GM04503 (cell line): ENCODE measurements at places on chromosomes 16 and 17.

- DNase-seq: no peak
Measured at GRCh38 chr17:49992191-49992932, 2.7 kb downstream of the DLX3 start.

DNA sequence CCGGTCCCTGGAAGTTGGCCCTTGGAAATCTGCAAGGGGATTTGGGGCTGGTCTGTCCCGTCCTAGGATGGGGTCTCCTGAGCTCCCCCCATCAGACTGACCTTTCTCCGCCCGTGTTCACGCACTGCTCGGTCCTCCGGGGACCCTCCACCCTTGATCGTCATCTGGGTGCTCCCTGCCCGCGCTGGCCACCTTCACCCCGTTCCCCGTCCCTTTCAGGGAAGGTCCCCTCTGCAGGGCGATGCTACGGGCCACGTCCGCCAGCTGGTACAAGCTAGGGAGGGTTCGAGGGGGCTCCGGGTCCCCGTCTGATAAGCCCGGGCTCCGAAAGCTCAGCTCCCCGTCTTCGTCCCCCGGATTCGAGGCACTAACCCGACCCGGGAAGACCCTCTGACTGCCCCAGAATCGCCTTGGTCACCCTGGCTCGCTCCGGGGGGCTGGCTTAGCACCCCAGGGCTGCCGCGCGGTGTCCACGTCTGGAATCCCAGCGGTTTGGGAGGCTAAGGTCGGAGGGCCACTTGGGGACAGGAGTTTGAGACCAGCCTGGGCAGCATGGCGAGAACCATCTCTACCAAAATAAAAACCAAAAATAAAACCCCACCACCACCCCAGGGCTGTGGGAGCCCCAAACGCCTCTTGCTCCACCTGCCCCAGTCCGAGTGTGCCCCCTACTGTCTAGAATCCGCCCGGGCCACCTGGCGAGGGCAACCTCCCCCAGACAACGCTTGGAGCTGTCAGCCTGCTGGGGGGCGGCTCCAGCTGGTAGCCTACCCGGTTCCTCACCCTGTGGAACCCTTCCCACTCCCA is 1.1 kb upstream of the SLC43A2 start:
- DNase-seq: no peak

- no peak for DNase-seq
Measured at GRCh38 chr16:50683689-50684374, 2.7 kb upstream of the SNX20 start.

- DNase-seq: no peak
Measured at GRCh38 chr17:79618383-79619067, 7.7 kb upstream of the RBFOX3 start.

- DNase-seq: no peak
Measured at GRCh38 chr17:56812901-56813388, 20.8 kb downstream of the C17orf67 start.

DNA sequence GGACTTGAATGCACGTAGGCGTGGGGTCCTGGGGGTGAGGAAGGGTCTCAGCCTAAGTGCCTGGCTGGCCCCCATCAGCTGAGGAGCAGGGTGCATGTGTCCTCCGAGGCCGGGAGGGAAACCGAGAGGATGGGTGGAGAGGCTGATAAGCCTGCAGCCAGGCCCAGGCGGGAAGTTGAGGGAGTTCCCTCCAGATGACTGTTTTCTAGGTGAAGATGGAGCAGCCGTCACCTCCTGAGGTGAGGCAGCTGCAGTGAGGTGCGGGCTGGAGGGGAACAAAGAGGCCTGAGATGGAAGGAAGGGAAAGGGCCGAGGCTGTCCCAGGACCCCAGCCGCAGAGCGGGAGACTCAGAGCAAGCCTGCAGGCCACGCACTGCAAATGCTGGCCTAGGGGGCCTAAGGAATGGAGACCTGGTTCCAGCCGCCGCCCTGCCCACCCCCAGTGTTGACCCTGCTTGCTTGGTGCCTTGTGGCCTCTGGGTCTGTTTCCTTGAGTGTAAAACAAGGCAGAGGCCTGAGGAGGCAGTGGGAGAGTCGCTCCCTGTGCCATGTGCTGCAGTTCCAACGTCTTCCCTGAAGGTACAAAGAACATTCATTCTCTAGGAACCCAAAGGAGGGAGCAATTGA is 3.0 kb downstream of the PECAM1 start:
- DNase-seq: no peak

- DNase-seq: no peak
Measured at GRCh38 chr17:18017958-18018357, 21.0 kb downstream of the ATPAF2 start.

DNA sequence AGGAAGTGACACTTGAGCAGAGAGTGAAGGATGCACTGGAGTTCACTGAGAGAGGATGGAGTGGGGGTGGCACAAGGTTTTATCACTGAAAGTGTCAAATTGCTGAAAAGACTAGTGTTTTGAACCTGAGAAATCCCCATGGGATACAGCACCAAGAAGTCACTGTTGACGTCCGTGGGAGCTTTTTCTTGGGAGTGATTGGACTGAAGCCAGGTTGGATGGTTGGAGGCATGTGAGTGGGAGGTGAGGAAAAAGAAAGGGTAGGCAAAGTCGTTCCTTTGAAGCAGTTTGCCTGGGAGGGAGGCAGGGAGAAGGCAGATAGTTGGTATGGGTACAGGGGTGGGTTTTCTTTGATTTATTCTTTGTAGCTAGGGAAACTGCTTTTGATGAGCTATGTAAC is 39.9 kb upstream of the SDK2 start:
- no peak for DNase-seq

GRCh38 chr16:71895679-71896365 is 491 bp downstream of the IST1 start:
- DNase-seq: no peak

DNA sequence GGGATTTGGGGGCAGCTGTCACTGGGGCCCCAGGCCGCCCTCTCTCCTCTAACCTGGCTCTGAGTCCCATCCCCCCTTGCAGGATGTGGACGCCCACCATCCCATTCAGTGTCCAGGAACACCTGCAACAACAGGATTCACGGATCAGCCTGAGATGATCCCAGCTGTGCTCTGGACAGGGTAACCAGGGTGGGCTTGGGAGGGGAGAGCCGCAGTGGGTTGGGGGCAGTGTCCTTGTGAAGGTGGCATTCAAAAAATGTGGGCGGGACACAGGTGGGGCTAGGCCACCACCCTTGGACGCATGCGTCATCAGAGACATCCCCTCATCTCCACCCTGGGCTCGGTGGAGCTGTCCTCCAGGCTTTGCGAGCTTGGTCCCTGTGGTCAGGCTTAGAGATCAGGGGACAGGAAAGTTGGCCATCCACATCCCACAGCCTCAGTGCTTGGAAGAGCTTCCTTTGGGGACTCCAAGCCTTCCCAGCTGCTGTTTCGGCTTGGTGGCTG is 19.1 kb downstream of the DEXI start:
- no peak for DNase-seq

- DNase-seq: no peak
Measured at GRCh38 chr16:89687092-89687940, 827 bp downstream of the CDK10 start.

DNA sequence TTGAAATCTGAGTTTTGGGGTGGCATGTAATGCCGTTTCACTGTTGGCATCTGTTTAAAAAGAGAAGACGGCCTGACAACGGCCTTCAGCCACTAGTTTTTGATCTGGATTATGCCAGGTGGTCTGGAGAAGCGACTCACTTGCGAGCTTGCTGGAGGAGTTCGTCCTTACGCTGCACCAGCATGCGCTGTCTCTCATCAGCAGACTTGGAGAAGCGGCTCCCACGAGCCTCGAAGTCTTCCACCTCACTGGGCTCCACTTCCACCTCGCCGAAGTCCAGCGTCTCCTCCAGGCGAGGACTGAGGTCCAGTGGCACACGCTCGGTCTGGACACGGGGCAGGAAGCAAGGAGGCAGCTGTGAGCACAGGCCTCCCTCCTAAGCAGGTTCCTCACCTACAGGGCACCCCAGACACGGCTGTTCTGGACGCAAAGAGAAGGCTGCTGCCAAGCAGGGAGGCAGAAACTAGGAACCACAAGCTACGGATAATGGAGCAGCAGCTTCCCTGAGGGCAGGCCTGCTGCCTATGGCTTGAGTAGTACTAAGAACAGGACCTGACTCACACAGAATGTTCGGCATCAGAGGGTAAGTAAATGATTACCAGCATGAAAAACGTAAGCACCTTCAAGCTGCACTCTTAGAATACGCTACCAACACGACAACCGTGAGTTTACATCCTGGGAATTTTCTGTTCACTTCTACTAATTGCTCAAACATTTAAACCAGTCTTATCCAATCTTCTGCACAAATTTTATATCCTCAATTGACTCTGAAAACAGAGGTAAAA is 61.4 kb downstream of the AMFR start:
- DNase-seq: no peak

- DNase-seq: no peak
Measured at GRCh38 chr17:41163828-41164227, 3.3 kb upstream of the KRTAP4-4 start.

DNA sequence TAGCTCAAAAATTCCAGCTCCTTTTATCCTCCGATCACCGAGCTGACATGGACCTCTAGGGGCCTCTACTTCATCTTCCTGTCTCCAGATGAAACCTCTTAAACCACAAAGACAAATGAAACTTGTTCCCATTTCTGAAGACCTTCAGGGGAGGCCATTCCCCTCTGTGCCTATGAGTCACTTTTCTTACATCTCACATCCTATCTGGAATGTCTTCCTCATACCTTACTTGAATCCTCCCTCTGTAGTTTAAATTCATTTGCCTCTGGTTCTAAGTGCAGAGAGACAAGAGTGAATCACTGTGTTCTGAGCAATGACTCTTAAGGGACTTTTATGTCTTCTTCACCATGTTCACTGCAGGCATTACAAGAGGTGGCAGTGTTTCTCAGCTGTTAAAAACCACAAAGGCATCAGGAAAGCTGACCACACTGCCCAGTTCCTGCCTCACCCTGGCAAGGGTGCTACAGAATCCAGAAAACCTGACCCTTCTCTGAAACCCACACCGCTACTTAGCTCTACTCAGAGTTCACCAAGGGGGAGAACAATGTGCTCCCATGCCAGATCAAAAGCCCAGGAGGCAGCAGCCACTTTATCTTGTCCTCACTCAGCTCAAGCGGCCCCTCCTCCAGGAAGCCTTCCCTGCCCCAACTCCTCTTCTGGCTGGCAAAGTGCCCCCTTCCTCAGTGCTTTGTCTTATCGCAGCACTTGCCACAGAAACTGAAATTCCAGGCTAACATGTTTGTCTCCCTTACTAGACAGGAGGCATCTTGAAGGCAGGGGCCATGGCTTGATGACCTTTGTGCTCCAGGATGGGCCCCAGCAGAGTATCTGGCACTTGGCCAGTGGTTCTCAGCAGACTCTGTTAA is 6.4 kb downstream of the CUEDC1 start:
- DNase-seq: peak; percentile 100

GRCh38 chr17:47192554-47192953 is 3.5 kb upstream of the CDC27 start:
- DNase-seq: peak; percentile 23

DNA sequence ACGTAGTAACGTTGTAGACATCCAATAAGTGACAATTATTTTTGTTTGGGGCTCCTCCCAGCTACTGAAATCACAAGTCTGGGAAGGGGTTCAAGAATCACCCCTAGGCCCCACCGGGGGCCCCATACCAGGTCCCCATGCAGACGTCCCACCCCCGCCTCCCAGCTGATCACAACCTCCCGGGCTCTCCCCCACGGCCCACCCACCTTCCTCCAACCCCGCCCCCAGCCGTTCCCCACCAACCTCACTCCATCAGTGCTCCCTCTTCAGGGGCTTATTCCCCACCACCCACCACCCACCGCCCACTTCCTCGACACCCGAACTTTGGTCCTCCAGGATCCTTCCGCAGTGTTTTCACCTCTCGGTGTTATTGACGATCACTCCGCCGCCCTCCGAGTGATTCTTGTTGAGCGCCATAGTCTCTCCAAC is 240 bp downstream of the WBP2 start:
- DNase-seq: no peak

DNA sequence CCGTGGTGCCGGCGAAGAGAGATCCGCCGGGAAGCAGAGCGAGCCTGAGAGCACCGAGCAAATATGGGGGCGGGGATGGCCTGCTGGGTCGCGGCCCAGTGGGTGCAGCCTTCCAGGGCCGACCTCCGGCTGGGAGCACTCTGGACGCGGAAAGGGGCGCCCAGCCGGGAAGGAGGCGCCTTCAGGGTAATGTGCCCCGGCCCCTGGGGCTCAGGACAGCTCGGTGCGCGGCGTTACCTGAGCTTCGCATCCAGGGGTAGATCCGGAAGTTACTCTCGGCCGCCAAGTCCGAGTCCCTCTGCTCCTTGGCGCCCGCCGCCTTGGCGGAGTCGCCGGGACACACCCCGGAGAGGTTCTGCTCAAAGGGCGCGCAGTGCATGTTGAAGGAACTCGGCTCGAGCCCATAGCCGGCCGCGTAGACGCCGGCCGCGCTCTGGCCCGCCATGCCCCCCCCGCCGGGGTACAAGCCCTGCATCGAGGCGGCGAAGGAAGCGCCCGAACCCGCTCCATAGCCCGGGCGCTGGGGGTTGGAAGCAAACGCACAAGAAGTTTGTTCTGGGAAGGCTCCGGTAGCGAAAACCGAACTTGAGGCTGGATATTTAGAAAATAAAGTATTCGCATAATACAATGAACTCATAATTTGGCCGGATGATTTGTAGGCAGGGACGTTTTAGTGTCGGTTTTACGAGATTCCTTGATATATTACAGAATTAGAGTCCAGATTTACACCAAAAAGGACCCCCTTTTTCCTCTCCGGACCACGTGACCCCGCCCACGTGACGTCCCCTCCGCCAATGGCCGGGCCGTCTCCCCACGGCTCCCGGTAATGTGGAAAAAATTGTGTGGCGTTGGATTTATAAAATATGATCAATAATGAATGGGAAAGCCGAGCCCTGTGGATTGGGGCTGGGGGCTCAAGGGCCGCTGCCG is at the start of gene HOXB7:
TSS of gene HOXB7 (minus strand) at position 736 of the 930 bp plus-strand sequence. CDS start at position 637, 99 bp downstream.
- no peak for DNase-seq

- DNase-seq: no peak
Measured at GRCh38 chr16:1614456-1615102, 2.4 kb downstream of the CRAMP1 start.

DNA sequence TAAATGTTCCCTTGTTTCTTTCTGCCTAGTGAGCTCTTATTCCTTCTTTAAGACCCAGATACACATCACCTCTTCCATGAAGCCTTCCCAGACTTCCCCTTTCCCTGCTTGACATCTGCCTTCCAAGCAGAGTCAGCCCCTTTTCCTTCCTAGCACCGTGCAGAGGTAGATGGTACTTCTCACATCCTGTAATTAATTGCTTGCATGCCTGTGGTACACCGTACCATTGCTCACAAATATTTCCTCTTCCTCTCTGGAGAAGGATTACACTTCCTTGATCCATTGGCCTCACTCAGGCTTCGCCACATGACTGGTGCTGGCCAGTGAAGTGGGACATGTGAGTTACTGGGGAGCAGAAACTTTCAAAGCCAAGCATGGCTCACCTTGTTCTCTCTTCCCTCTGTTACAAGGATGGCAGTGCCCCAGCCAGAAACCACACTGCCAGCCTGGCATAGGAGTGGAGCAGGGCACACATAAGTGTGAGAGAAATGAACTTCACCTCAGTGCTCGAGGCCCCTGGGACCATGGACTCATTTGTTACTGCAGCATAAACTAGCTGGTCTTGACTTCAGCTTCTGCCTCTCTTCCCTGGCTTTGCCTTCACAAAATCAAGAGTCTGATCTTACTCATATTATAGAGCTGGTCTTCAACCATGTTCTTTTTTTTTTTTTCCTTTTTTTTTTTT is 44.0 kb downstream of the SOST start:
- DNase-seq: no peak

- no peak for DNase-seq
Measured at GRCh38 chr16:23941963-23942564, 106.3 kb downstream of the PRKCB start.

- no peak for DNase-seq
Measured at GRCh38 chr17:38352245-38353085, 821 bp downstream of the SOCS7 start.

GRCh38 chr16:14101415-14101814 is 30.3 kb downstream of the MRTFB start:
- DNase-seq: no peak
